DMS 273 treated with DMSO at 0.1 percent for 48 hours (cell line): ENCODE measurements at places on chromosomes 6 and 20.

DNA sequence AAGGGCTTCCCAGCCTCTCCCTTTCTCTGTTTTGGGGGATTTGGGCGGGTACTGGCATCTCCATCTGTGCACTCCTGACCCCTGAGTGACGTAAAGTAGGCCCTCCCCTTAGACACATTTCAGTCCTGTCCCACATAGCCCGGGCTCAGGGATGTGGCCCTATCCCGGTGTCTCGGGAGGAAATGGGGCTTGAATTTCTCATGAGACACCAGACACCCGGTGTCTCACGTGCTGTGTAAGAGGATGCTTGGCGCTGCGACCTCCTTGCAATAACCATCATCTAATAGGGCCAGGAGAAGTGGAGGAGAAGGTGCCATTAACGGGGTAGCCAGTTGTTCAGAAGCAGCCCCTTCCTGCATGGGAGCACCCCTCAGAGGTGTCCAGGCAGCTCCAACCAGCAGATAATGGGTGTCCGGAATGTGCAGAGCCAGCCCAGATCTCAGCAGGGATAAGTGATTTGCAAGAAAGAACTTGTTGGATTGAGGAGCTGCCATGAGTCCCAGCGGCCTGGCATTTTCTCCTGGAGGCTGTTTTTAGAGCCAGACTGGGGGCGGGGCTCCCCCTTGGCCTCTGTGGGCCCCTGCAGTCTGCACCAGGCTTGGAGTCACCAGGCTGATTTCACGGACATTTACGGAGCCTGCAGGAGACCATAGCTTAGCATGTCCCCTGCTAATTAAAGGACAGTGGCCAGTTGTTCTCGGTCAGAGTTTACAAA is 372.0 kb downstream of the PREX1 start:
- DNase-seq: no peak

GRCh38 chr6:132978685-132979084 is 164.3 kb downstream of the RPS12 start:
- DNase-seq: no peak

GRCh38 chr6:132498638-132499037 is 14.3 kb downstream of the STX7 start:
- no peak for DNase-seq

DNA sequence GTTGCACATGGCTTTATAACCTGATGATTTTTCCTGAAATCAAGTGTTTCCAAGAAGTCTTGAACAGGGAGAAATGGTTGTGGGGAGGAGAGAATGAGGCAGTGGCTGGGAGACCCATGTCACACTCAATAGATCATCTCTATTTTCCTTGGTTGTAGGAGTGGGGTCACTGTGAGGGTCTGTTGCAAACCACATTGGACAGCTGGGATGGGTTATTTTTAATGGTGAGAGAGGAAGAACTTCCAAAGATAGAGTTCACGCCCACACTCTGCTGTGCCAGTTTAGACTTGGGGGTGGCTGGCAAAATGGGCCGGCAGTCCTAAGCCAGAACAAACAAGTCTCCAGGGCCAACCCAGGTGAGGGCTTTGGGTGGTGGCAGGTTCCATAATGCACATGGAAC is 276.4 kb upstream of the PRND start:
- no peak for DNase-seq

DNA sequence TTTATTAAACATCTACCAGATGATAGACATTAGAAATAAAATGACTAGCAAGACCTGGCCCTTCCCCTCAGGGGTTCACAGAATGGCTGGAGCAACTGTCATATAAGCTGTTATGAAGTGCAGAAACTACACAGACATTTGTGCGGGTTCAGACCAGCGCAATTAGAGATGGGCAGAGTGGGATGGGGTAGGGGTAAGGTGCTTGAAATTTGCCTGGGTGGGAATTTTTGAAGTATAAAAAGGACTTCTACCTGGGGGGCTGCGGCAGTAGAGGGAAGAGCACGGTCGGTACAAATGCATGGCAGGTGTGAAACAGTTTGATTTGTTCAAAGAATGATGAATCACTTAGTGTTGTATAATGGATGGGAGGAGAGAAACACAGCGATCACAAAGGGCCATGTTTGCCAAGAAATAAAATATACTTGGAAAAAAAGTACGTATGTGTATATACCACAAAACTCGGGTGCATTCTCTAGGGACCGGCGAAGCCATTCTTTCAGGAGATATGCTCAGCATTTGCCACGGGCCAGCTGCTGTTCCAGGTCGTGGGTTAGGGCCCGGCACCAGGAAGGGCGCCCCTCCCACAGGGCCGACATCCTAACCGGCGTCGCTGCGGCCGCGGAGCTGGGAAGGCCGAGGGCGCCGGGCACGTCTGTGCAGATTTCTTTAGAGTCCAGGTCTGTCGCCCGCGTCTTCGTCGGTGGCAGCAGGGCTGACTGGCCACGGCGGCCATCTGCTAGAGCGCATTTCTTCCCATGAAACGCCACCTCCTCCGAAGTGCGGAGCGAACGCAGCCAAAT is 809 bp upstream of the NOL7 start:
- DNase-seq: peak; percentile 62

DNA sequence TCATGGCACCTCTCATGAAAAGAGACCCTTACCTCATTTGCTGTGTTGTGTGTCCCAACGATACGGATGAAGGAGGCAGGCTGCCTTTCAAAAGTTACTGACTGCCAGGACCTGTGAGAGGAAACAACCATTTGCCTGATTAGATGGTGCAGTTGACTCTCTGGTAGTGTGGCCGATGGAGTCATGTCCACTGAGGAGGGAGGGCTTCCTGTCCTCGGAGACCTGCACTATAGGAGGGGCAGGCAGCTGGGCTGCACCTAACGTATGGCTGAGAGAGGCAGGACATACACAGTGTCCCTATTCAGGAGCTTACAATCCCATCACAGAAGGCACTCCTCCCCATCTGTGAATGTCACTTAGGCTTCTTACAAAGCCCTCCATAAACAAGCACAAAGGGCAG is 373.0 kb downstream of the ZFAND3 start:
- no peak for DNase-seq

DNA sequence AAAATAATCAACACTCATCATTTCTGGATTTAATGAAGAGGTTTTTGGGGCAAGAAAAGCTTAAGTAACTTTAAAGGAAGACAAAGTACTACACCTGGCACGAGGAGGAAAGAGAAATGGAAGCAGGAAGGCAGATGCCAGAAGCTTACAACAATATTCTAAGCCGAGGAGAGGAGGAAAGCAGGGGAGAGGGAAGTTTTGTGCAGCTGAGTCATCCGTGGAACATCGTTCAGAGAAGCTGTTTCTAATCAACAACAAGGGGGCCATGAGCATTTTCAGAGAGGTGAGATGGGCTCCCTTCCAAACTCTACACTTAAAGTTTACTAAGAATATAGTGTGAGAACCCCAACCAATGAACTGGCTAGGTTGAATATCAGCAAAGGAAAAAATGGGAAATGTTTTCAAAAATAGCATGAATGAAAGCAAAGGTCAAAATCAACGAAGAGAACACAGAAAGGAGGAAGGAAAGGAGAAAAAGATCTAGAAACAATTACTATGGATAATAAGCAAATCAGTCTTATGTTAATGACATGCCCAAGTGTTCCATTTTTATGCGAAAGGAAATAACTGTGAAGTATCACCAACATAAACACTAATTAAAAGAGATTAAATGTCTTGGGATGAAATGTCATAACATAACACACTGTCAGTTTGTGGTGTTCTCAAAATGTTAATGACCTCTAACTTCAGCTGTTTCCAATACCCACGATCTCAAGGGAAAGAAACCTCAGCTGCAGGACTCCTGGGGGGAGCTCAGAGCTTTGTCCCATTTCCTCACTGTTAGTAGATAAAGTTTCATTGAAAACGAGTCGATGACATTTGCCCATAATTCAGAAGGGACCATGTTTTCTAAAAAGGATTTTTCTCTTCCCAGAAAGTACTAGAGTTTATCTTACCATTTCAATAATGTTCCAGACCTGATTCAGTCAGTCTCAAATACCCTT is 203.4 kb upstream of the STXBP5 start:
- DNase-seq: no peak
